ENCODE measurements at places on chromosomes 12 and 14. TPM values are rescaled to one million over a fixed set of nuclear protein-coding genes. Genes with fewer than 3 reads are reported as not detected.

DNA sequence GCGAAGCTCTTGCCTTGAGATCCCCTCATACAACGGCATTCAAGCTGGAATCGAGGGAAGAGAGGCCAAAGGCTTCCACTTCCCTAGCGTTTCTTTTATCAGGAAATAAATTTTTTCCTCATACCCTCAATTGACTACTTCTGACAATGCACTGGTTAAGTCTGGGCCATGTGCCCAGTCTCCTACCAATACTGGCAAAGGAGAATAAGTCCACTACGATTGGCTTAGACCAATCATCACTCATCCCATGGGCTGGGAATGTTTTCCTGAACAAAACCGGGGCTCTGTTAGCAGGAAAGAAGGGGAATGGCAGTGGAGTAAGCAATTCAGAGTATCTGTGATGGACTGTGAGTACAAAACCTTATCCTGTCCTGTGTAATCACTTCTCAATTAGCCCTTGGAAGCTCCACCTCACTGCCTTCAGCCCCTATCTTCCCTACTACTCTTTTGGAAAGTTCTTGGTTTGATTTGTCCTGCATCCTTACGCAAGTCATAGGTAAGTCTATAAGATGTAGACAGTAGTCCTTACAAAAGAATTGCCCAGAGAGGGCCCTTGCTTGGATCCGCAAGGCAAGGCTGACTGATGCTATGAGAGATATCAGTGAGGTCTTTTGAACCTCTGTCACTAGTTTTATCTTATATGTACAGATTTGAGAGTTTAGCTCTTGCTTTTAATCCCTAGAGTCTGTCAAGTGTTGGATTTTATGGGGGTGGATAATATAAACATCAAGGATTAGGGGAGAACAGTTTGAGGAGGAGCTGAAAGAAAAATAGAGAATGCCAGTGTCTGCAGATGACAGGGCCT is 36.3 kb upstream of the CDK17 start:
- H3K27me3 ChIP-seq = no peaks in the 10 kb centered on the region
- H3K36me3 ChIP-seq = no peaks in the 10 kb centered on the region
- H3K27ac ChIP-seq = no peak overlapping the region
- H3K4me3 ChIP-seq = no peak overlapping the region

- no peak overlapping the region for H3K27ac ChIP-seq
- H3K27me3 ChIP-seq = no peaks in the 10 kb centered on the region
- no peaks in the 10 kb centered on the region for H3K36me3 ChIP-seq
- no peak for DNase-seq
Measured at GRCh38 chr12:271161-271560, 8.5 kb upstream of the SLC6A13 start.

SYNDIG1L gene
- not detected for total RNA-seq

- no peak for DNase-seq
- no peak overlapping the region for H3K27ac ChIP-seq
- no peaks in the 10 kb centered on the region for H3K27me3 ChIP-seq
- H3K36me3 ChIP-seq = peaks cover 15% of the 10 kb centered on the region
- H3K4me3 ChIP-seq = no peak overlapping the region
- H3K4me1 ChIP-seq = no peaks in the 10 kb centered on the region
Measured at GRCh38 chr12:116092776-116093175, 184.7 kb downstream of the MED13L start.

ADAMTS20 gene
- total RNA-seq = not detected

CMA1 gene
- total RNA-seq = not detected

DNA sequence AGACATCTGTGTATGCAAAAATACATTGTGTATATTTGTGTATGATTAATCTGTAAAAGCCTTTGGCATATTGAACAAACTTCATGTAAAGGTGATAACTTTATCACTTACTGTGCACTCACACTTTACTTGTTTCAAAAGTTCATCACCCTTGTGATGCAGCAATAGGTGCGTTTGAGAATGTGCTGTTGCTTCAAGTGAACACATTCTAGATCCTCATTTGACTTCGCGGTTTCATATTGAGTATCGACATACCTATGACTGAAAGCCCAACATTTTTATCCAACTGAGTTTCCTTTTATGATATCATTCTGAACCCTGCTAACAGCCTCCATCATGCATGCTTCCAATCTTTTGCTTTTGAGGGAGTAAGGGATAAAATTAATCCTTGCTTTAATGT is 1086.9 kb downstream of the TMEM121 start:
- no peak for DNase-seq
- H3K27ac ChIP-seq = no peak overlapping the region
- no peaks in the 10 kb centered on the region for H3K27me3 ChIP-seq
- H3K36me3 ChIP-seq = no peaks in the 10 kb centered on the region
- no peak overlapping the region for H3K4me3 ChIP-seq

DNA sequence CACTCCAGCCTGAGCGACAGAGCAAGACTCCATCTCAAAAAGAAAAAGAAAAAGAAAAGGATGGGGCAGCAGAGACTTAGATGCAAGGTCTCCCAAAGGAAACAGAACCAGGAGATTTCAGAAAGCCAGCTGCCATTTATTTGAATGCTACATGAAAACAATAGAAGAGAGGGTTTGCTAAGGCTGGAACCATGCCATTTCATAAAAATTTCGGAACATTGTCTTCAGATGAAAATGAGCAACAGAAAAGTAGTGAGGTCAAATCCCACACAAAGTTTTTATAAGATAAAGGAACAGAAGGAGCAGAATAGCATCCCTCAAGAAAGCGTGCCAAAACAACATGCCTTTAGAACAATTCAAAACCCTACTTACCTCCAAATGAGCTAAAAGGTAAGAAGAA is 175.3 kb downstream of the ETV6 start:
- no peak overlapping the region for H3K4me3 ChIP-seq
- DNase-seq = no peak
- H3K36me3 ChIP-seq = no peaks in the 10 kb centered on the region
- H3K27ac ChIP-seq = no peak overlapping the region

DNA sequence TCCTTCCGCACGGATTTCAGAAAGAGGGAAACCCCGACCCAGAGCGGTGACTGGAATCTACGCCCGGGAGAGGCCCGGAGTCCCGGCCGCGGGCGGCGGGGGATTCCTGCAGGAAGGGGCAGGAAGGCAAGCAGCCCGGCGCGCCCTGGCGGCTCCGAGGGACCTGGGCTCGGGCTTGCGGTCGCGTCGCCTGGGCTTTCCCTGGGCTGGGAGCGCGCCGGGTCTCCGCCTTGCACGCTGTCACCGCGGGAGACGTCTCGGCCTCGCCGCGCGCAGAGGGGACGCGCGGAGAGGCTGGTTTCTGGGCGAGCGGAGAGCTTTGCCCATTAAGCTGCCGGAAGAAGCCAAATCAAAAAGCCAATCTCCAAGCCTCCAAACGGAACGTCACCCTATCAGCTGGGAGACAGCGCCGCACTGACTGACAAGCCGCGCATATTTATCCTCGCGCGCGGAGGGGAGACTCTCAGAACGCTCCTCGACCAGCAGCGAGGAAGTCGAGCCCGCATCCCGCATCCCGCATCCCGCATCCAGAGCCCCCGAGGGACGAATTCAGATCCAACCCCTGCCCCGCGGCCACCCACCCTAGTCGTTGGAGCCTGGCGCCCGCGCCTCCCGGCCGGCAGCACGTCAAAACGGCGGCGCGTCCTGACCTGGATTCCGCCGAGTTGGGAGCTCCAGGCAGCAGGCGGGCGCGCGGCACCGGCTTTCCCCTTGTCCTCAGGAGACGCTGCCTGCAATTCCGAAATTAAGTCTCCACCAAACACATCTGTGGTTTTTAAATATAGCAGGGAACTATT is at the start of gene SLC8A3:
TSS of gene SLC8A3 (minus strand) at position 293 of the 797 bp plus-strand sequence. CDS start 20,529 bp downstream, outside the sequence.
- peak; percentile 45 for DNase-seq
- H3K27me3 ChIP-seq = peaks cover 21% of the 10 kb centered on the region
- H3K36me3 ChIP-seq = no peaks in the 10 kb centered on the region
- H3K4me1 ChIP-seq = 0 out of 2 replicates have a peak, but pooled peaks cover 3% of the 10 kb centered on the region
- H3K27ac ChIP-seq = no peak within 1 kb of the TSS
- H3K4me3 ChIP-seq = peak within 1 kb of the TSS; percentile 69

GRCh38 chr14:104001003-104001402 is 58.7 kb upstream of the RD3L start:
- peaks cover 8% of the 10 kb centered on the region for H3K27me3 ChIP-seq
- no peak for DNase-seq
- H3K27ac ChIP-seq = no peak overlapping the region
- no peaks in the 10 kb centered on the region for H3K36me3 ChIP-seq

- H3K4me3 ChIP-seq = peak overlapping the region; percentile 93
- peaks cover 38% of the 10 kb centered on the region for H3K4me1 ChIP-seq
- H3K27me3 ChIP-seq = no peaks in the 10 kb centered on the region
- no peaks in the 10 kb centered on the region for H3K36me3 ChIP-seq
- peak overlapping the region; percentile 96 for H3K27ac ChIP-seq
Measured at GRCh38 chr14:74882103-74882920, 596 bp downstream of the DLST start.

- DNase-seq = no peak
- H3K4me3 ChIP-seq = no peak overlapping the region
- no peaks in the 10 kb centered on the region for H3K4me1 ChIP-seq
- no peaks in the 10 kb centered on the region for H3K36me3 ChIP-seq
- no peaks in the 10 kb centered on the region for H3K27me3 ChIP-seq
Measured at GRCh38 chr12:91852634-91853033, 293.0 kb downstream of the BTG1 start.

DNA sequence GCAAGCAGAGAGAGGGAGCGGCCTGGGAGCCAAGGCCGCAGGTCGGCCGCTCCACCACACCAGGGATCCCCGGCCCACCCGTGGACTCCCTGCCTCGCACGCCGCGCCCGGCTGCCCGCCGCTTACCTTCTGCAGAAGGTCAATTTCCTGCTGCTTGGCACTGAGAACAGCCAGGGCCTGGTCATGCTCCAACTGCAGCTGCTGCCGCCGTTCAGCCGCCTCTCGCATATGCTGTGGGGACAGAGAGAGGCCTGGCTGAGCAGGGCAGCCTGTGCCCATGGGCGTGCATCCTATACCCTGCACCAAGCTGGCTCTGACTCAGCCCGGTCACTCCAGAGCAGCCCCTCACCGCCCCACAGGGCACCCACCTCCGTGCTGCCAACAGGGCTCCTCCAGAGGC is 141.1 kb downstream of the PIWIL1 start:
- H3K27ac ChIP-seq = no peak overlapping the region
- no peak overlapping the region for H3K4me3 ChIP-seq
- no peaks in the 10 kb centered on the region for H3K4me1 ChIP-seq
- H3K36me3 ChIP-seq = no peaks in the 10 kb centered on the region
- H3K27me3 ChIP-seq = no peaks in the 10 kb centered on the region
